ENCODE measurements at places on chromosomes 1 and 21. TPM values are rescaled to one million over a fixed set of nuclear protein-coding genes. Genes with fewer than 3 reads are reported as not detected.

MMEL1 gene
- total RNA-seq = 1.8 TPM

DMRTA2 gene
- total RNA-seq = not detected

ATP5IF1 gene
- total RNA-seq = 465 TPM

CELA3A gene
- total RNA-seq = not detected

COL11A1 gene
- not detected for total RNA-seq

IFFO2 gene
- total RNA-seq = 30.7 TPM

FAM110D gene
- total RNA-seq = not detected

HSD3B2 gene
- not detected for total RNA-seq

SNX27 gene
- total RNA-seq = 25.1 TPM

ZNF683 gene
- not detected for total RNA-seq

RNF186 gene
- total RNA-seq = 0.69 TPM

All from PC-3 (cell line).